ENCODE measurements at places on chromosomes 6 and 20.

- no peak for DNase-seq
Measured at GRCh38 chr20:54174457-54175175, 830 bp upstream of the CYP24A1 start.

DNA sequence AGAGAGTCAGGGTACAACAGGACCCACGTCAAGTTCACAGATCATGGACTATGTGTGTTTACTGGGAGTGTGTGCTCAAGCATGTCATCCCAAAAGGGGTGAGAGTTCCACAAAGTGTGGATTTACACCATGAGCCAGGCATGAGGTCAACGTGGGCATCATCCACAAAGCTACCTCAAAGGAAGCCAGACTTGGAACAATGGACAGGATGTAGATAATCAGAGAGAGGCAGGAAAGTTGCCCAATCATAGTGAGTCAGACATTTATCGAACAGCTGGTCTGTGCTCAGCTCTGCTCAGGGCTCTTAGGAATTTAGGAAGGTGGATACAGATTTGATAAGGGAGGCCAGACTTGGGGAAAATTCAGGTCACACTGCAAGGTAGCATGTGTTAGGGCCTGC, 317.2 kb upstream of the CDYL start:
- DNase-seq, result peak; percentile 68

DNA sequence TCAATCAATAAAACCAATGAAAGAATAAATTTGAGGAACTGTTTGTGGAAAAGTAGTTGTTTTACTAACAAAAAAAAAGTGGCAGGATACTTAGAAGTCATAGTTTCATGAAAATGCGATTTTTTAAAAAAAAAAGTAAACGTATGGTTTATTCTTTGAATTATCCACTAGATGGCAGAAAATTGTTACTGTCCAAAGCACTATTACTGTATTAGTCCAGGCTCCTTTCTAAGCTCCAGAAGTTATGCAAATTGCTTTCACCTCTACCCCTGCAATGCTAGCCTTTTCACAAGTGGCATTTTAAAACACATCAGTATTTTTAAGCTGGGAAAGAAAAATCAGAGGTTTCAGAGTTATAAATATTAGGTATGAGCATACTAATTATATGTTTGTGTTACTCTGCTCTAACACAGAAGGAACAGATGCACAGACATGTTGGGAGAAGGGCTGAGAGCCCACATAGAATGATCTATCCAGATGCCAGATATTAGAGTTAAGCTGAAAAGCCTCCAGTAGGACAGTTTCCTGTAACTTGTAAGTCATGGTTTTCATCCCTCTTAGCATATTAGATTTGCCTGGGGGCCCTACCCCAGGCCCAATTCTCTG, 63.9 kb downstream of the FHL5 start:
- peak; percentile 31 for DNase-seq

DNA sequence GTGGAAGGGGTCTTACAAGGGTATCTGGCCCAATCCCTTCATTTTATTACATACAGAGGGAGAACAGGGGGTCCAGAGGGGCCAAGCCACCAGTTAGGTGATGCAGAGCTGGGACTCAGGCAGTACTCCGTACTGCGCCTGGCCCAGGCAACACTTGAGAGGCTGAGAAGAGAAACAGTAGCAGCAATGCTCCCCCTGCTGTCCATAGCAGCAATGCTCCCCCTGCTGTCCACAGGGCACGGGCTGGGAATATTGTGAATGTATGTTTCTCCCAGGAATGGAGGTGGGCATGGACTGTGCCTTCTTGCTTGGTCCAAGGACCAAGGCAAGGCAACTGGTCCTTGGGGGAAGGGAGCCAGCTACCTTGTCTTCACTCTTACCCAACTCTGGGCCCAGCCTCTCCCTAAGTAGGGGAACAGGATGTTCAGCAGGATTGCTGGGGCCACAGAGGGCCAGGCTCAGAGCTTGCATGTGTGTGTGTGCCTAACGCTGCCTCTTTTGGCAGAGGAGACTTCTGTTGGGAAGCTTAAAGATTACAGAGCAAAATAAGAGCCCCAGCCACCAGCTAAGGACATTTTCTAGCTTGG, 14.8 kb upstream of the FAM83C start:
- peak; percentile 82 for DNase-seq

DNA sequence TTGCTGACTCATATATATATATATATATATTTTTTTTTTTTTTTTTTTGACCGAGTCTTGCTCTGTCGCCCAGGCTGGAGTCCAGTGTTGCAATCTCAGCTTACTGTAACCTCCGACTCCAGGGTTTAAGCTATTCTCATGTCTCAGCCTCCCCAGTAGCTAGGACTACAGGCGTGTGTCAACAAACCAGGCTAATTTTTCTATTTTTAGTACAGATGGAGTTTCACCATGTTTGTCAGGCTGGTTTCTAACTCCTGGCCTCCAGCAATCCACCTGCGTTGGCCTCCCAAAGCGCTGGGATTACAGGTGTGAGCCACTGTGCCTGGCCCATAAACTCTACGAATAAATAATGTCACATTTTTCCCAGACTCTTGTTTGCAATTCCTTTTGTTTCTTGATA, 4.8 kb downstream of the LRP11 start:
- DNase-seq, result peak; percentile 56

DNA sequence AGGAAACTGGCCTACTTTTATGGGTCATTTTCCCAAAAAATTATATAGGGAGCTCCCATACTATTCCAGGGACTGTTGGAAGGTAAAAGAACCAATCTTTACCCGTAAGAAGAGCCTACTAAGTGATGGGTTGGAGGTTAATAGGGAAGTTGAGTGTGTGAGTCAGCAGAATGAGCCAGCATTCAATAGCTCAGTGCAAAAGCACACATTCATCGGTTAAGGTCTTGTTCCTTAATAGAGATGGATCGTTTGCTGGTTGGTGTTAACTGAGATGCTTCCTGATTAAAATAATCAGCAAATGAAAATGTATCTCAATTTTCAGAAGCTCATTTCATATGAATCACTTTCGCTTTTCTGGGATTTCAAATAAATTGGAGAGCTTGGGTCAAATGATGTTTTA, 115.3 kb upstream of the MRPS10 start:
- no peak for DNase-seq

- DNase-seq, result no peak
Measured at GRCh38 chr6:118253741-118254140, 294.4 kb upstream of the PLN start.

GRCh38 chr20:20612251-20612650, 100.2 kb downstream of the RALGAPA2 start:
- no peak for DNase-seq

DNA sequence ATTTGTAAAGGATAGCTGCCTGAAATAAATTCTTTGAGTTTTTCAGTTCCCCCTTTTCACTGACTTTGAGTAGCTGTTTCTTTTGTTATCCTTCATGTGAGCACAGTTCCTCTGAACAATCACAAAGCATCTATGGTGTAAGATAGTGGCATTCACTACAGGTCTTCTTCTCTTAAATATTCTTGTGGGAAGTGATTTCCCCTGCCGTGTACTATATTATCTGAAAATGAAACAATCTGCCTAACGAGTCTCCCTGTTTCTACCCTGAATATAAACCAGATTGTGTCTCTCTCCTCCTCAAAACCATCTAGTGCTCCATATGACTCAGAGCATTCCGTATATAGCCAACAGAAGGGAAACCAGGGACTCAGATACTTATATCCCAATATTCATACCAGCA, 380.1 kb upstream of the SOX4 start:
- no peak for DNase-seq

DNA sequence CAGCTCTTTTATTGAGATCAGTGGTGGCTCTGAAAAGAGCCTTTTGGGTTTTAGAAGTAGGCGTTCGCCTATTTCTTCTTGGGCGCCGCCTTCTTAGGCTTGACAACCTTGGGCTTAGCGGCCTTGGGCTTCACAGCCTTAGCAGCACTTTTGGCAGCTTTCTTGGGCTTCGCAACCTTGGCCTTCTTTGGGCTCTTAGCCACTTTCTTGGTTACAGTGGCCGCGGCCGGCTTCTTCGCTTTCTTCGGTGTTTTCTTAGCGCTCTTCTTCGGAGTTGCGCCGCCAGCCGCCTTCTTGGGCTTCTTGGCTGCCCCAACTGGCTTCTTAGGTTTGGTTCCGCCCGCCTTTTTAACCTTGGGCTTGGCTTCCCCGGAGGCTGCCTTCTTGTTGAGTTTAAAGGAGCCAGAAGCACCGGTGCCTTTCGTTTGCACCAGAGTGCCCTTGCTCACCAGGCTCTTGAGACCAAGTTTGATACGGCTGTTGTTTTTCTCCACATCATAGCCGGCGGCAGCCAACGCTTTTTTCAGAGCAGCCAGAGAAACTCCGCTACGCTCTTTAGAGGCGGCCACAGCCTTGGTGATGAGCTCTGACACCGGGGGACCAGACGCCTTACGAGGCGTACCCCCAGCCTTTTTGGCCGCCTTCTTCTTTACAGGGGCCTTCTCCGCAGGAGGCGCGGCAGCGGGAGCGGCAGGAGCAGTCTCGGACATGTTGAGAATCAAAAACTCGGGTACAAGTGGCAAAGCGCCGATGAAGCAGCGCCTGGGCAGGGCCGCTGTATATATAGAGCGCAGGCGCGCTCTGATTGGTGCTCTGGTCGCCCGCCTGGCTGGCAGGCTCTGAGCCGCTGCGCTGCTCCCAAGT, 31.3 kb upstream of the HFE start:
- DNase-seq, result peak; percentile 92

GRCh38 chr20:48706116-48706656, 121.6 kb downstream of the PREX1 start:
- DNase-seq, result no peak

DNA sequence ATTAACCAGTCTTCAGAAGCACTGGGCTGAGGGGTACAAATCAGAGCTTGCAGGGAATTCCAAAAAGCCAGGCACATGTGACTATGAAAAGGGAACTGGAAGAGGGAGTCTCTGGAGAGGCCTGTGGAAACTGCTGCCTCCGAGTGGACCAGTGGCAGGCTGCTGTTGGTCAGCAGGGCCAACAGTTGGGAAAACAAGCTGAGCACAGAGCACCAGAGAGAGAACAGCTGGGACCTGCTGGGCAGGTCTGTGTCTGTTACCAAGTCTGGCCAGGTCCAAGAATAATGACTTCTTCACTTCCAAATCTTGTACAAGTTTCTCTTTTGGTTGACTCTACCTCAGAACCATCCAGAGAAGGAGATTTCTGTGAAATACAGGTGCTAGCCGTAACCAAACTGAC, 81.4 kb downstream of the LIN28B start:
- no peak for DNase-seq

GRCh38 chr6:151566557-151566956, 72.7 kb downstream of the CCDC170 start:
- no peak for DNase-seq

DNA sequence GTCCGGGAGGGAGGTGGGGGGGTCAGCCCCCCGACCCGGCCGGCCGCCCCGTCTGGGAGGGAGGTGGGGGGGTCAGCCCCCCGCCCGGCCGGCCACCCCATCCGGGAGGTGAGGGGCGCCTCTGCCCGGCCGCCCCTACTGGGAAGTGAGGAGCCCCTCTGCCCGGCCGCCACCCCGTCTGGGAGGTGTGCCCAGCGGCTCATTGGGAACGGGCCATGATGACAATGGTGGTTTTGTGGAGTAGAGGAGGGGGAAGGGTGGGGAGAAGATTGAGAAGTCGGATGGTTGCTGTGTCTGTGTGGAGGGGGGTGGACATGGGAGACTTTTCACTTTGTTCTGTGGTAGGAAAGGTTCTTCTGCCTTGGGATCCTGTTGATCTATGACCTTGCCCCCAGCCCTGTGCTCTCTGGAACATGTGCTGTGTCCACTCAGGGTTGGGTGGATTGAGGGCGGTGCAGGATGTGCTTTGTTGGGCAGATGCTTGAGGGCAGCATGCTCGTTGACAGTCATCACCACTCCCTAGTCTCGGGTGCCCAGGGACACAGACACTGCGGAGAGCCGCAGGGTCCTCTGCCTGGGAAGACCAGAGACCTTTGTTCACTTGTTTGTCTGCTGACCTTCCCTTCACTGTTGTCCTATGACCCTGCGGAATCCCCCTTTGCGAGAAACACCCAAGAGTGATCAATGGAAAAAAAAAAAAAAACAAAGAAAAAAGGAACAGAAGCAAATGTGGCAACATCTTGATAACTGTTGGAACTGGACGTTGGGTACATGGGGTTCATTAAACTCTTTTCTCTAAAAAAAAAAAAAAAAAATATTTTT, 15.7 kb upstream of the E2F1 start:
- no peak for DNase-seq

- DNase-seq, result no peak
Measured at GRCh38 chr6:107491138-107491609, 1.3 kb downstream of the SOBP start.

DNA sequence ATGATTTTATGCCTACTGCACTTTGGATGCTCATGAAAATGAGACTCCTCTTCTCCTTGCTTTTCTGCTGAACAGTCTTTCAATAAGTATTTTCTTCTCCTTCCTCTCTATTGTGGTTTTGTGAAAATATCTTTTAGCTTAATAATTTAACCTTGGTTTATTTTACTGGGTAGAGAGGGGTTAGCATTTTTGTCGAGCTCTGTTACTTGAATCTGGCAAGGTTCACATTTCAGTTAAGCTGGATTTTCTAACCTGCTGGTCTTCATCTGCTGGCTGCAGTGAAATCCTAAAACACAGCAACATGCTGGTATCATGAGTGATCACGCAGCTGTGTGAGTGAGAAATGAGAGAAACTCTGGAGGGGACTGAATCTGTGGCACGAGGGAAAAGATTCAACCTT, 222.7 kb upstream of the NOX3 start:
- DNase-seq, result peak; percentile 32

GRCh38 chr20:49237531-49237930, 18.3 kb downstream of the DDX27 start:
- DNase-seq, result no peak

DNA sequence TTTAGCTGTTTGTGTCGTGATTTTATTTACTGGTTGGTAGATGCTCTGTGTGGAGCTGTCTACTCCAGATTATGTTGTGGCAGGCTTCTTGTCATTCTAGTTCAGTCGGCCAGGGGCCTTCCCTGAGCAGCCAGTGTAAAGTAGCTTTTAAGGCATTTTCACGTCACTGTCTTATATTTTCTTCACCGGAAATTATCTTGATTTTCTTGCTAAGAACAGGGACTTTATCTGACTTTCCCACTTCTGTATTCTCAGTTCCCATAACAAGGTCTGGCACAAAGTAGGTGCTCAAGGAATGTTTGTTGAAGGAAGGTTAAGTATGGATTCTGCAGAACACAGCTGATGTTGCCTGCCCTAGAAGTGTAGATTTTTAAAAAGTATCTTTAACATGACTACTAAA, 868 bp downstream of the LTV1 start:
- DNase-seq, result peak; percentile 11

DNA sequence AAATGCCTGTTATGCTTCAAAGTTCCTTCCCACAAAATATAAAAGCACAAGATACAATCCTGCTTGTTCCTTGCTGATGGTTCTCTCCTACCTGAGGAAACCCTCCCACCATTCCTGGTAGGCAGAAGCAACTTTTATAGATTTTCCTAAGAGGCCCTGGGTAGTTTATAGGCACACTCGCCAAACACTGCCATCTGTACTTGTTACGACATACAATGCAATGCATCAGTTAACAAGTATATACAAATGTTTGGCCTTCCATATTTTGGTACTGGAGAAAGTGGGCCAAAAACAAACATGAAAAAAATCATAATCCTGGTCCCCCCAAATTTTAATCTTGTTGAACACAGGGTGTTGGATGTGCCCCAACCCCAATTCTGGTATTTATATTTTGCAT, 16.6 kb downstream of the MCM9 start:
- DNase-seq, result no peak

All from kidney tubule cell (primary cell).